ENCODE measurements at places on chromosomes 5 and 9.

DNA sequence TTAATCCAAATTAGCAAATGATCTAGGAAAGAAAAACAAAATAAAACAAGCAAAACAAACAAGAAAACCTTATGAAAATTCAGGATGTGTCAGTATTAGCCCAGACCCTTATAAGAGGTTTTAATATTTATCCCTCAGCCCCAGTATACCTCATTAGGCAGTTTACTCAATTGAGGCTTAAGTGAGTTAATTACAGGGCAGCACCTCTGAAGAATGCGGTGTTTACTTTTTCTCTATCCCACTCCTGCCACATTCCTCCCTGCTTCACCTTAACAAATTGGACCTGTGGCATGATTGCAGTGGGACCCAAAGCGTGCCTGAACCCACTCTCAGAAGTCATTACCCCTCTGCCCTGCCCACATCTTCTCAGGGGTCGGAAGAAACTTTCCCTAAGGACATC lies 67.1 kb downstream of the SIL1 start:
- no peak for DNase-seq

- peak; percentile 20 for DNase-seq
Measured at GRCh38 chr9:63817622-63818518, 1467.1 kb downstream of the FOXD4L5 start.

- DNase-seq: no peak
Measured at GRCh38 chr5:123830575-123830974, 318.6 kb downstream of the CSNK1G3 start.

DNA sequence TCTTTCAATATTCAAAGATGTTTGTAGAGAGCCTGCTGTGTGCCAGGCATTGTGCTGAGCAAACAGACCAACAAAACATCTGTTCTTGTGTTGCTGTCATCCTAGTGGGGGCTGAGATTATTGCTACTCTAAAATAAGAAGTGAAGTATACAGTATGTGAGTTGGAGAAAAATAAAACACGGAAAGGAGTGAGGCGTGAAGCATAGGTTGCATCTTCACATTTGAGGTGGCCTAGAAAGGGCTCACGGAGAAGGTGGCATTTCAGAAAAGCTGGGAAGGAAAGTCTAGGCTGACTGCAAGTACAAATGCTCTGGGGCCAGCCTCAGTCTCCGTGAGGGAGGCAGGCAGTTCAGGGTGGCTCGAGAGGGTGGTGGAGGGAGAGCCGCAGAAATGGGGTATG lies 80.3 kb downstream of the CSNK1A1 start:
- no peak for DNase-seq

- no peak for DNase-seq
Measured at GRCh38 chr5:168995024-168995423, 305.9 kb downstream of the SLIT3 start.

DNA sequence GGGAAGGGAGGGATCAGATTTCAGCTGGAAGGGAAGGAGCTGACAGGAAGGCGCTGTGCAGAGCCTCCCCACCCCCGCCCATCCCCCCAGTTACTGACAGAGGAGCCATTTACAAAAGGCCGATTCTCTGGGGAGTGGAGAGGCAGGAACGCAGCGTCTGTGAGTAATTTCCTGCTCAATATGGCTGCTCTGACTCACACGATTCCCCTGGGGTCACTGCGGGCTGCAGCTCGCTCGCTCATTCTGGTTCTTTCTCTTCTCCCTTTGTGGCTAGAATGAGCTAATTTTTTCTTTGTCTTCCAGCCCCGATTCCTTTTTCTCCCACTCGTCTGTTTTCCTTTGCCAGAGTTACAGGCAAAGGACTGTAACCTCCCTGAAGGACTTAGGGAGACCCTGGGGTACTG lies 28.8 kb downstream of the PTPA start:
- DNase-seq: peak; percentile 88

GRCh38 chr5:43386960-43387362 lies 25.2 kb downstream of the CCL28 start:
- DNase-seq: no peak

DNA sequence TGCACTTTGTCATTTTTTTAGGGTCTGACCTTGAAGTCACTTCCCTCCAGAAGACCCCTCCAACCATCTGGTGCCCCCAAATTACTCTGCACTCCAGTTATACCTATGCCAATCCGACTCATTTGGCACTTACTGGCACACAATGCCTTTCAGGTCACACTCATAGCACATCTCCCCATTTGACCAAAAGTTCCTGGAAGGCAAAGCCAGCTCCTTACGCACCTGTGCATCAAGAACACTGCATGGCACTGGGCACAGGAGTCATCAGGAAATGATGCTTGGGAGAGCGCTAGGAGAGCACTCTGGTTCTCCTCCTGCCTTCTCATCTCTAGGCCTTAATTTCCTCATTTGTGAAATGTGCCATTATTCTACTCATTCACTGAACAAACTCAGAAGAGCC lies 2.9 kb downstream of the TNIP1 start:
- DNase-seq: no peak

GRCh38 chr5:78331523-78332080 lies 28.8 kb upstream of the SCAMP1 start:
- DNase-seq: no peak

DNA sequence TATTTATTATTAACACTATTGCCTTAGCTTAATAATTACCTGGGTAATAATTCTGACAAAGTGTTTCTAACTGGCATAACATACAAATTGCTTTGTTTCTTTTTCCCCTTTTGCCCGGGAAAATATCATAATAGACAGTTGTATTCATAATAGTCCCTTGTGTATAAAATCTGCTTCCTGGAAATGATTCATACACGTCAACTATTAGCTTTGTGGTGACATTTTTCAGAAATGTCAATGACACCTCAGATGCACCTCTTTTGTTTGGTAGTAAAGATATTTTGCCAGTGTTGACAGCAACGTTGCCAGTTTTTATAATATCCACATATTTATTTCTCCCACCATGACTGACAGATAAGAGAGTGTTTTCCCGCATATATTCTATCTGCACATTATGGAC lies 73.0 kb downstream of the RASEF start:
- no peak for DNase-seq

GRCh38 chr5:52523701-52524100 lies 264.0 kb upstream of the ITGA1 start:
- DNase-seq: no peak

GRCh38 chr9:94983552-94983951 lies 257.1 kb downstream of the AOPEP start:
- DNase-seq: no peak

GRCh38 chr9:83456226-83456625 lies 82.0 kb downstream of the FRMD3 start:
- DNase-seq: no peak

- DNase-seq: no peak
Measured at GRCh38 chr9:108854094-108854493, 1.7 kb downstream of the ACTL7B start.

- DNase-seq: no peak
Measured at GRCh38 chr9:21154018-21154608, 12.3 kb downstream of the IFNA21 start.

- DNase-seq: no peak
Measured at GRCh38 chr5:52909192-52909591, 80.0 kb upstream of the ITGA2 start.

GRCh38 chr5:9098990-9099389 lies 446.9 kb downstream of the SEMA5A start:
- DNase-seq: no peak

DNA sequence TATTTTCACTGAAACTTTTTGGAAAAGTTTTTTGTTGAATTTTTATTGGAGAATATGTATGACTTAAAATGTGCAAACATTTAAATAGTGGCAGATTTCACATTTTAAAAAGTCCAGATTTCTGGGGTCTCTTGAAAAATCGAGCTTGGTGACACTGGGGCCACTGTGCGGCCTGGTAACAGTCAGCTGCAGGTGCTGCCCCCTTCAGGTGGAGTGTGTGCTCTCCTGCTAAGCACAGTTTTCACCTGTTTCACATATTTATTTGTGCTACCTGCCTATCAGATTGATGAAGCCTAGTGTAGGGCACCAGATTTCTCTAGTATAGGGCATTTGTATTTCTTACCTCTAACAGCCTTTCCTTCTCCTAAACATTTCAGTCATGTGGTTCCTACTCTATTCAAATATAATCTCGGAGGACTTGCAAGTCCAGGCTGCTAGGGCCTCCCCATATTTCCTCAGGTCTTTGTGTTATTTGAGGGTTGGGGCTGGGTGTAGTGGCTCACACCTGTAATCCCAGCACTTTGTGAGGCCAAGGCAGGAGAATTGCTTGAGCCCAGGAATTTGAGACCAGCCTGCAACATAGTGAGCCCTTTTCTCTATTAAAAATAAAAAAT lies 95.8 kb upstream of the KLF9 start:
- DNase-seq: no peak

GRCh38 chr5:107669096-107670031 lies 1.4 kb downstream of the EFNA5 start:
- DNase-seq: peak; percentile 52

GRCh38 chr9:115680231-115680630 lies 473.4 kb upstream of the PAPPA start:
- no peak for DNase-seq

- no peak for DNase-seq
Measured at GRCh38 chr9:87433853-87434252, 63.8 kb upstream of the DAPK1 start.
